ENCODE measurements at places on chromosomes 2 and 18. TPM values are rescaled to one million over a fixed set of nuclear protein-coding genes. Genes with fewer than 3 reads are reported as not detected.
A peak's percentile ranks its signal among the peaks of the same experiment; 100 is the strongest.

- H3K4me3 ChIP-seq, result no peak overlapping the region
- H3K4me1 ChIP-seq, result peaks cover 4% of the 10 kb centered on the region
- H3K36me3 ChIP-seq, result peaks cover 60% of the 10 kb centered on the region
- H3K27me3 ChIP-seq, result no peaks in the 10 kb centered on the region
Observed at GRCh38 chr2:128178650-128179460, 87.9 kb downstream of the UGGT1 start.

The FAM237A gene
- total RNA-seq, result not detected

GRCh38 chr18:31667185-31667584 lies 17.2 kb downstream of the B4GALT6 start:
- no peak for DNase-seq
- H3K4me3 ChIP-seq, result no peak overlapping the region
- no peaks in the 10 kb centered on the region for H3K4me1 ChIP-seq
- H3K36me3 ChIP-seq, result peaks cover 1% of the 10 kb centered on the region

The RRM2 gene
- total RNA-seq, result 523 TPM

DNA sequence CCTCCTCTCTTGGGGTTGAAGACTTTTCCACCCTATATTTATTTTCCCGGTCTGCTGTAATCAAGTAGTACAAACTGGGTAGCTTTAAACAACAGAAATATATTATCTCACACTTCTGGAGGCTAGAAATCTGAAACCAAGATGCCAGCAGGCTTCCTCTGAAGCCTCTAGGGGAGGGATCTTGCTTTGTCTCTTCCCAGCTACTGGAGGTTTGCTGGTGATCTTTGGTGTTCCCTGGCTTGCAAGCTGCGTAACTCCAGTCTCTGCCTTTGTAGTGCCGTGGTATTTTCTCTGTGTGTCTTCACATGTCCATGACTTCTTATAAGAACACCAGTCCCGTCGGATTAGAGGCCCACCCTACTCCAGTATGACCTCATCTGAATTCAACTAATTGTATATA lies 44.4 kb downstream of the MYO3B start:
- H3K27ac ChIP-seq, result no peak overlapping the region
- H3K27me3 ChIP-seq, result no peaks in the 10 kb centered on the region
- no peaks in the 10 kb centered on the region for H3K36me3 ChIP-seq
- DNase-seq, result no peak

DNA sequence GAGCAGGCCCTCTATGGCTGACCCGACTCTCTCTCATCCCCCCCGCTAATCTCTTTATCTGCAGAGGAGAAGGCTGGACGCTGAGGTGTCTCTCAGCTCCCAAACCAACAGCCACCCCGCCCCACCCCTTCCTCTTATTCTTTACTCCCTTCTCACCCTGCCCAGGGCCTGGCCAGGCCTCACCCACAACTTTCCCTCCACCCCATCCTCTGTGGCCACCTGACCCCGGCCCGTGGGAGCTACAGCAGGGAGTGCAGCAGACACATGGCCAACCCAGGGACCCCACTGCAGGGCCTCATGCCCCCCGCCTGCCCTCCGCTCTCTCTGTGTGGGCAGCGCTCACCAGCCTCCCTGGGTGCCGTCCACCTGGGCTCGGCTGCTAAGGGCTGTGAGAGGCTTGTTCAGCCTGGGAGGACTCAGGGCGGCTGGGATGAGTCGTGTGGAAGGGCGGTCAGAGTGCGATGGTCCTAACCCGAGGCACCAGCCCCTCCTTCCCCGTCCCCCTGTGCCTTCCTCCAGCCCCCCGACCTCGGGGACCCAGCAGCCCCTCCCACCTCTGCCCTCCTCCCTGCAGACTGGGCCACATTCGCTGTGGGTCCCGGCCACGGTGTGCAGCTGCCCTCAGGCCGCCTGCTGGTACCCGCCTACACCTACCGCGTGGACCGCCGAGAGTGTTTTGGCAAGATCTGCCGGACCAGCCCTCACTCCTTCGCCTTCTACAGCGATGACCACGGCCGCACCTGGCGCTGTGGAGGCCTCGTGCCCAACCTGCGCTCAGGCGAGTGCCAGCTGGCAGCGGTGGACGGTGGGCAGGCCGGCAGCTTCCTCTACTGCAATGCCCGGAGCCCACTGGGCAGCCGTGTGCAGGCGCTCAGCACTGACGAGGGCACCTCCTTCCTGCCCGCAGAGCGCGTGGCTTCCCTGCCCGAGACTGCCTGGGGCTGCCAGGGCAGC lies 6.8 kb downstream of the NEU4 start:
- DNase-seq, result peak; percentile 5
- no peaks in the 10 kb centered on the region for H3K36me3 ChIP-seq
- peaks cover 9% of the 10 kb centered on the region for H3K4me1 ChIP-seq
- H3K4me3 ChIP-seq, result no peak overlapping the region
- no peak overlapping the region for H3K27ac ChIP-seq
- H3K27me3 ChIP-seq, result no peaks in the 10 kb centered on the region

GRCh38 chr2:40511661-40512213 lies 59.8 kb upstream of the SLC8A1 start:
- H3K36me3 ChIP-seq, result no peaks in the 10 kb centered on the region
- no peaks in the 10 kb centered on the region for H3K4me1 ChIP-seq
- DNase-seq, result no peak
- no peak overlapping the region for H3K4me3 ChIP-seq

The HRH4 gene
- total RNA-seq, result 0.43 TPM

- no peak overlapping the region for H3K4me3 ChIP-seq
- H3K4me1 ChIP-seq, result peaks cover 10% of the 10 kb centered on the region
- H3K27me3 ChIP-seq, result no peaks in the 10 kb centered on the region
- peaks cover 25% of the 10 kb centered on the region for H3K36me3 ChIP-seq
- no peak overlapping the region for H3K27ac ChIP-seq
- DNase-seq, result no peak
Observed at GRCh38 chr2:203261326-203262159, 22.7 kb downstream of the CYP20A1 start.

DNA sequence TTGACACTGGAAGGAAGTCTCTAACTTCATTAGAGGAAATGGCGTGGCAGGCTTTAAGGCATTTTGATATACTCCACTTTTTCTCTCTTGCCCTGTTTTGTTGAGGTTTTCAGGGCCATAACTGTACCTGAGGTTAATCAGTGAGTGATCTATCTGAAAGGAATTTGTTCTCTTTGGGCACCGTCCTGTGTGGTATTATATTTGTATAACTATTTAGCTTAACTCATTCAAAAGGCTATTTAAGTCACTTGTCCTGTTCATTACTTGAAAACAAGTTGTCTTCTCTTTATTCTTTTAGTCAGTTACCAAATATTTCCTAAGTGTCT lies 180.4 kb downstream of the NEDD4L start:
- no peak overlapping the region for H3K4me3 ChIP-seq
- DNase-seq, result no peak
- no peak overlapping the region for H3K27ac ChIP-seq

DNA sequence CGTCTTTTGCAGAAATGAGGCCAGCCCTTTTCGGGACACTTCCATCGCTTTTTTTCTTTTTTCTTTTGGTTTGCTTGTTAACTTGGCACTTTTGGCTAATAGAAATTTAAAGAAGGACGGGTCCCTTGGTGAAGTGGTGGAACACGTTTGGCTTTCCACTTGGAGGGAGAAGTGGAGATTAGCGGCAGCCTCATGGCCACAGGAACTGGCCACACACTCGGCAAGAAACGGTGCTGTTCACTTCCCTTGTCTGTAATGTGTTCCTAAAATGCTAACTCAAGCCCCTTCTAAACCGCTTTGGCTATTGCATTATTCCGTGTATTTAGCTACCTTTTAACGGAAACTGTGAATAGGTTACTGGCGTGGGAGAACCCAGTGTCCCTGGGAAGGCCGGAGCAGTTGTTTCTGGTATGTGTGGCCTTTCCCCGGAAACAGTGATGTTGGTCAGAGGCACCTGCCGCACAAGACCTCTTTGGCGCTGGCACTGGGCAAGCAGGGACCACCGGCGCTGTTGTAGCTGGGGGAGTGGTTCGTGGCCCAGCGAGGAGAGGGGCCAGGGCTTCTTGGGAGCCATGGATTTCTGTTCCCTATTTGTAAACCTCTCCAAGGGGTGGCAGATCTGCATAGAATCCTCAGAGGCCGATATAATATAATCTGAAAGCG lies 981 bp downstream of the RAMP1 start:
- H3K4me1 ChIP-seq, result peaks cover 15% of the 10 kb centered on the region
- DNase-seq, result no peak
- no peak overlapping the region for H3K27ac ChIP-seq
- H3K27me3 ChIP-seq, result peaks cover 36% of the 10 kb centered on the region
- H3K36me3 ChIP-seq, result no peaks in the 10 kb centered on the region
- H3K4me3 ChIP-seq, result peak overlapping the region; percentile 46

The LINC00305 gene
- total RNA-seq, result not detected

DNA sequence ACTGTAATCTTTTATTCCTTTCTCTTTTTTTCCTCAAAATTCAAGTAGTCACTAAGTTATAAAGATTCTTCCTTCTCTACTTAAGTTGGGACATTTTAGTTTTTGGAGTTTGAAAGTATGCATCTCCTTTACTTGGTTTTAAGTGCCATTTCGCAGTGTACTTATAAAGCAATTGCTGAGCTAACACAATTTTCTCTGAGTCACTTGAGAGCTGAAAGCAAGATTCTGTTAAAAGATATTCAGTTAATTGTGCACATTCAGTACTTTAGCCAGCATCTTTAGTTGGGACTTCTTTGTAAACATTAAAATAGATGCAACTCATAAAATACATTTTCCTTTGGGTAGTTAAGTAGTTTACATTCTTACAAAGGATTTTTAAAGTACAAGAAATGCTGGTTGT lies 136.0 kb downstream of the GFPT1 start:
- no peak overlapping the region for H3K4me3 ChIP-seq
- no peak overlapping the region for H3K27ac ChIP-seq
- H3K36me3 ChIP-seq, result no peaks in the 10 kb centered on the region
- no peaks in the 10 kb centered on the region for H3K4me1 ChIP-seq
- H3K27me3 ChIP-seq, result peaks cover 39% of the 10 kb centered on the region

DNA sequence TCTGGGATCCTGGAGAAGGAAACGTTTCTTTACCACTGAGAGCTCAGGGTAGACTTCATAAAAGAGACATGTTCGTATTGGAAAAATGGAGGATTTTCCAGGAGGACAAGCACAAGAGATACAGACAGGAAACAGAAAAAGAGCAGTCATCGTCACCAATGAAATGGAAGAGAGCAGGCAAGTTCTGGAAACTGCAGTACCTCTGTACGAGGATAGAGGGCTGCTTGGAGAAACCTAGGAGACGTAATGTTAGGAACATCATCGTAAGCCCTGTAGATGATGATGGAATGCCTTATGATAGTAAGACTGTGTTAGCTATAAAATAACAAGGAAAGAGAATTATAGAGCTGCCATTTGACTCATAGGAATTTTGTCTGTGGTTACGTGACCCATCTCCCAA lies 121.1 kb upstream of the KLHL14 start:
- H3K4me1 ChIP-seq, result no peaks in the 10 kb centered on the region
- H3K27ac ChIP-seq, result no peak overlapping the region
- no peaks in the 10 kb centered on the region for H3K36me3 ChIP-seq

The TLK1 gene
- 64.5 TPM for total RNA-seq

GRCh38 chr2:24329700-24330099 lies 30.6 kb downstream of the ITSN2 start:
- peaks cover 3% of the 10 kb centered on the region for H3K36me3 ChIP-seq
- H3K4me3 ChIP-seq, result no peak overlapping the region
- H3K27me3 ChIP-seq, result no peaks in the 10 kb centered on the region
- no peak for DNase-seq
- H3K27ac ChIP-seq, result no peak overlapping the region

DNA sequence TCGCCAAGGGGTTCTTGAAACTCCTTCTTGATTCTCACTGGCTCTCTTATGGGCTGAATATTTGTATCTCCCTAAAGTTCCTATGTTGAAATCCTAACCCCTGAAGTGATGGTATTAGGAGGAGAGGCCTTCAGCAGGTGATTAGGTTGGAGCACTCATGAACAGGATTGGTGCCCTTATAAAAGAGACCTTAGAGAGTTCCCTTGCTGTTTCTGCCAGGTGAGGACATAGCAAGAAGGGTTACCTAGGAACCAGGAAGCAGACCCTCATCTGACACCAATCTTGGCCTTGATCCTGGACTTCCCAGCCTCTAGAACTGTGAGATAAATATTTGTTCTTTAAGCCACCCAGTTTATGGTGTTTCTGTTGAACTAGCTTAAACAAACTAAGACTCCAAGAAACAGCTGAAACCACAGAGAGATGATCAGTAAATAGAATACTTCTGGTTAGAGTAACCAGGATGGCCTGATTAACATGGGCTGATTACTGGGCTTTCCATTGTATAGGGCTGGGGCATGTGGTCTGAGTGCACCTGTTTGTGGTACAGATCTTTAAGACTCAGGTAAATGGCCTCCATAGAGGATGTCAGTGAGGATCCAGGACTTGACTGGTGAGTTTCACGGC lies 7.7 kb upstream of the CDC42EP3 start:
- H3K4me1 ChIP-seq, result peaks cover 26% of the 10 kb centered on the region
- no peak overlapping the region for H3K27ac ChIP-seq
- DNase-seq, result no peak
- H3K4me3 ChIP-seq, result no peak overlapping the region
- no peaks in the 10 kb centered on the region for H3K36me3 ChIP-seq

GRCh38 chr2:176385838-176386237 lies 116.6 kb downstream of the MTX2 start:
- H3K27me3 ChIP-seq, result peaks cover 11% of the 10 kb centered on the region
- no peak overlapping the region for H3K4me3 ChIP-seq
- no peak overlapping the region for H3K27ac ChIP-seq
- H3K4me1 ChIP-seq, result no peaks in the 10 kb centered on the region

DNA sequence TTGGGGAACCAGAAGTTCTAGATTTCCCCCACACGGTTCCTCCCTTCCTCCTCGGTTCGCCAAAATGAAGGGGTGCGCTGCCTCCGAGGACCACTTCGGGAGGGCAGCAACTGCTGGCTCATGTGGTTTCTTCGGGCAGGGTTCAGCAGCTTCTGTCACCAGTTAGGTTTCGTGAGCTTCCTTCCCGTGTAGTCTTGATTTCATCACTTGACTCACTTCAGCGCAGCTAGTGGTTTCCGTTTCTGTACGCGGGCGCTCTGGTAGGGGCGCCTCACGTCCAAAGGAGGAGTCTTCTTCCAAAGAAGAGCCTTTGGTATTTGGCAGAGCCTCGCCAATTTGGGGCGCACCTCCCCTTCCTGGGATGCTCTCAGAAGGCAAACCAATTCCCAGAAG lies 485 bp upstream of the GALNT3 start:
- no peaks in the 10 kb centered on the region for H3K36me3 ChIP-seq
- H3K4me3 ChIP-seq, result peak overlapping the region; percentile 84
- peaks cover 16% of the 10 kb centered on the region for H3K4me1 ChIP-seq

The ESCO1 gene
- 18.6 TPM for total RNA-seq
